ENCODE measurements at places on chromosomes 1 and 21.

DNA sequence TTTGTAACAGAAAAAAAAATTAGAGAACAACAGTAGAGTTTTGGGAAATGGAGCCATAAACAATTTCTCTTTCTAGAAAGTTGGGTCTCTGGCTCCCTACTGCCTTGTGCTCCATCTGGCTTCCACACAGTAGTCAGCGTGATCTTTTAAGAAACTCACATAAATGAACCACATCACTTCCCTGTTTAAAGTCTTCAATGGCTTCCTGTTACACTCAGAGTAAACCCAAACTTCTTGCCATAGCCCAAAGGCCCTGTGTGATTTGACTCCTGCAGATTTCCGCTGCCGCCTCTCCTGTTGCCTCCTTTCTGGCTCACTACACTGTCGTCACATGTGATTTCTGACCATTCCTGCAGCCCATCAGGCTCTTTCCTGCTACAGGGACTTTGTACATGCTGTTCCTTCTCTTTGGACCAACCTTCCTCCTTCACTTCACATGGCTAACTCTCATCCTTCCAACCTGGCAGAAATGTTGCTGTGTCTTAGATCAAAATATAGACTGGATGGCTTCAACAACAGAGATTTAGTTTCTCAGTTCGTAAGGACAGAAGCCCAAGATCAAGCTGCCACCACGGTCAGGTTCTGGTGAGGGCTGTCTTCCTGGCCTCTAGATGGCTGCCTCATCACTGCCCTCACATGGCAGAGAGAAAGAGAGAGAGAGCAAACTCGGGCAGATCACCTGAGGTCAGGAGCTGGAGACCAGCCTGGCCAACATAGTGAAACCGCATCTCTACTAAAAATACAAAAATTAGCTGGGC lies 34.0 kb downstream of the OPRD1 start:
- DNase-seq, result no peak

- no peak for DNase-seq
Observed at GRCh38 chr1:42552636-42553035, 89.5 kb downstream of the CCDC30 start.

DNA sequence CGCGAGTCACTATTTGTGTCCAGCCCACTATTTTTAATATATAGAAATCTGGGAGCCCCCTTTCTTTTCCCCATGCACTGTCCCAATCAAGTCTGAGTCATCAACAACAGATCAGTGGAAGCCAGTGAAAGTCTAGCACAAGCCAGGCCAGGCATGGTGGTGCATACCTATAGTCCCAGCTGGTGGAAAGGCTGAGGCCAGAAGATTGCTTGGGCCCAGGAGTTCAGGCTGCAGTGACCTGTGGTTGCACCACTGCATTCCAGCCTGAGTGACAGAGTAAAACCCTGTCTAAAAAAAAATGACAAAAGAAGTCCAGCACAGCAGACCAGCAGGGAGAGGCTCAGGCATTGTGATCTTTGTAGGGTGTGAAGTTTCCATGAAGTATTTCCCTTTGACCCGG lies 9.0 kb upstream of the RPL5 start:
- no peak for DNase-seq

GRCh38 chr1:1806890-1807289 lies 28.6 kb upstream of the NADK start:
- DNase-seq, result no peak

DNA sequence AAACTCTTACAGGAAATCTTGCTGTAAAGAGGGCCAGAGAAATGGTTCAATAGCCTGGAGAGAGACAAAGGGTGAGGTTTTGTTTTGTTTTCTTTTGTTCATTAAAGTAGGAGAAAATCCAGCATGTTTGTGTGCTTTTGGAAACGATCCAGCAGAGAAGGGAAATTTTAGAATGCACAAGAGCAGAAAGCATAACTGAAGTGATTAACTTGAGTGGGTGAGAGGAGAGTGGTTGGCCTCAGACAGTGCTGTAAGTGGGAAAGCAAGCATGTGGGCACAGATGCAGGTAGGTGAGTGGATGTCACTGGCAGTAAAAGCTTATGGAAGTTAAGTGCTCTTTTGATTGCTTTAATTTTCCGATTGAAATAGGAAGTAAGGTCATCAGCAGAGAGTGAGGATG lies 50.2 kb downstream of the EEIG2 start:
- no peak for DNase-seq

- DNase-seq, result no peak
Observed at GRCh38 chr1:4174291-4175200, 274.5 kb upstream of the C1orf174 start.

GRCh38 chr1:54323324-54323739 lies 82.9 kb downstream of the SSBP3 start:
- no peak for DNase-seq

DNA sequence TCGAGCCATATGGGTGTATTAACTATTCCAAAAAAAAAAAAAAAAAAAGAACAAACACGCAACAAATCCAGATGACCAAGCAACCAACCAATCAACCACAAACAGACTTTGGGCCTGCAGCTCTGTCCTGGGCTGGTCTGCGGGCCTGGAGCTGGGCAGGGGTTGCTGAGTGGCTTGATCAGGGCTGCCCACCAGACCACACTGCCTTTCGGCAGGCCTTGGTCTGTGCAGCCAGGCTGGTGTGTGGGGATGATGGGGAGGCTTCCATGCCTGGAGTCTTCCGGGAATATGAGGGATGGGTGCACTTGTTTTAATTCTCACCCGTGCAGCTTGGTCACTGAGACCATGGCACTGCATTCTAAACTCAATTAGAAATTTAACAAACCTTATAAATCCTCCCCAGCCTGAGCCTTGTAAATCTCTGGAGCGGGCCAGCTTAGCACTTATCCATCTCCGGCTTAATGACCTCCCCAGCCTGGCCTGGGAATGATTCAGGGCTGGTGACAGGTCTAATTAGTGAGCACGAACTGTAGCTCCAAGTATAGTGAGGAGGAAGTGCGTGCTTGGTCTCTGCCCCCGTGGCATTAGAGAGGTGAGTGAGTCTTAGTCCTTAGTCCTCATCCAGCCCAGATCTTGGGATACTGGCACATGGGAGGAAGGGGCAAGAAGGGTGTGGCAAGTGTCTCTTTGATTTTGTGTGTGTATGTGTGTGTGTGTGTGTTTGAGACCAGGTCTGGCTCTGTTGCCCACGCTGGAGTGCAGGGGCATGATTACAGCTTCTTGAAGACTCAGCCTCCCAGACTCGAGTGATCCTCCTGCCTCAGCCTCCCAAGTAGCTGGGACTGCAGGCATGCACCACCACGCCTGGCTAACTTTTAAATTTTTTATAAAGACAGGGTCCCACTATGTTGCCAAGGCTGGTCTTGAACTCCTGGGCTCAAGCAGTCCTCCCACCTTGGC lies 74.6 kb upstream of the CSF3R start:
- no peak for DNase-seq

DNA sequence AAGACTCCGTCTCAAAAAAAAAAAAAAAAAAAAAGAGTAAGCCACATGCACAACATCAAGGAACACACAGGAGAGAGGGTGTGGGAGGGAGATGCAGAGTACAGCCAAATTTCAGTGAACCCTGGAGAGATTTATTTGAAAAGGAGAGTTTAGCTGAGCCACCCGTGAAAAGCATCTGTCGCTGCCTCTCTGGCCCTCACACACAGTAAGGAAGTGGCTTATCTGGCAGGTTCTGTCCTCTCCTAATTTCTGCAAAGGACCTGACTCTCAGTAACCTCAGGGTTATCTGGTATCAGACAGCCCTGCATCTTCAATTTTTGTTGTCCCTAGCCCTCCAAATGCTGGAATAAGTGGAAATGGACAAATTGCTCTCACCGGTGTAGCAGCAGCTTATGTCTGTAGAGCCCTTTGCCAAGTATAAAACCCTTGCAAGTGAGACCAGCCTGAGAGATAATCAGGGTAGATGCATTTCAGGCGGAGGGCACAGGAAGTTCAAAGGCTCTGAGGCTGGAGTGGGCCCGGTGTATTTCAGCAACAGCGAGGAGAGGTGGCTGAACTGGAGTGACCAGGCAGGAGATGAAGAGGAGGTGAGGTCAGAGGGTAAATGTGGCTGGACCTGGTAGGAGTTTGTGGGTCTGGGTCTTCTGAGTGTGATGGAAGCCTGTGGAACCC lies 16.7 kb upstream of the IL10RB start:
- DNase-seq, result no peak

- DNase-seq, result no peak
Observed at GRCh38 chr1:60865166-60865565, 217.2 kb upstream of the NFIA start.

DNA sequence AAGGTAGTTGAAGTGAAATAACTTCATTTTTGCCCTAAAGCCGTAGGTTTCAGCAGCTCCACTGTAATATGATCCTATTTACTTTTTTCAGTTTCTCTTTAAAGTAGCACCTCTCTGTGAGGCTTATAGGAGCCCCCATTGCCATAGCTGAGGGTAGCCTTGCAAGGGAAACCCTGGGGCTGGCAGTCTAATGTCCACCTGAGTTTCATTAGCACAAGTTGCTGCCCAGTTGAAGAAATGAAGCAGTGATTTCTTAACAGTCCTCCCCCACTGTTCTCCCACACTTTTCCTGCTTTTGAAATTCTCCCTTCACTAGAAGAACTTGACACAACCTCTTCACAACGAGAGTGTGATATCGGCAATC lies 1.5 kb downstream of the HMCN1 start:
- no peak for DNase-seq

- no peak for DNase-seq
Observed at GRCh38 chr1:236301958-236302335, 20.2 kb upstream of the ERO1B start.

- DNase-seq, result no peak
Observed at GRCh38 chr21:29092102-29092959, 18.9 kb upstream of the CCT8 start.

GRCh38 chr1:52216907-52217458 lies 75.1 kb downstream of the ZFYVE9 start:
- DNase-seq, result no peak

DNA sequence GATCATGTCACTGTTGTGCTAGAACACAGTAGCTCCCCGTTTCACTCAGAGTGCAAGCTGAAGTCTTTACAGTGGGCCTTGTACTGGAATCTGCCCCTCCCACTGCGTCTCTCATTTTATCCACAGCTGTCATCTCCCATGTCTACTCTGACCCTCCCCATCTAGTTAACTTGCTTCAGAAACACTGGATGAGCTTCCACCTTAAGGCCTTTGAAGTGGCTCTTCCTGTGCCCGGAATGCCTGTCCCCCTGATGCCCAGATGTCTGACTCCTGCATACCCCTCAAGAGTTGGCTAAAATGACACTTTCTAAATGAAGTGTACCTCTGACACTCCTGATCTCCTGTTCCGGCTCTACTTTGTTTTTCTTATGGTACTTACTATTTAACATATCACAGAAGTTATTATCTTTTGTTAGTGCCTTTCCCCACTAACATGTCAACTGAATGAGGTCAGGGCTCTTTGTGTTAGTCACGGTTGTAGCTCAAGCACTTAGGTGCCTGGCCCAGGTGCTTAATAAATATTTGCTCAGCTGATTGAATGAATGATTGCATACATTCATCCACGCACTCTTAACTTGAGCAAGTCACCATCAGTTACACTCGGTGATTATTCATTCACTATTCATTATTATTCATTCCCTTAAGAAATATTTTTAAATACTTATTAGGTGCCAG lies 13.3 kb downstream of the ARV1 start:
- no peak for DNase-seq

GRCh38 chr21:25560271-25560685 lies 47.0 kb downstream of the MRPL39 start:
- DNase-seq, result no peak

GRCh38 chr1:101435831-101436511 lies 199.2 kb downstream of the S1PR1 start:
- DNase-seq, result no peak

GRCh38 chr1:10736634-10737586 lies 59.5 kb downstream of the CASZ1 start:
- no peak for DNase-seq

GRCh38 chr1:64980745-64981600 lies 14.6 kb upstream of the JAK1 start:
- DNase-seq, result peak; percentile 71

DNA sequence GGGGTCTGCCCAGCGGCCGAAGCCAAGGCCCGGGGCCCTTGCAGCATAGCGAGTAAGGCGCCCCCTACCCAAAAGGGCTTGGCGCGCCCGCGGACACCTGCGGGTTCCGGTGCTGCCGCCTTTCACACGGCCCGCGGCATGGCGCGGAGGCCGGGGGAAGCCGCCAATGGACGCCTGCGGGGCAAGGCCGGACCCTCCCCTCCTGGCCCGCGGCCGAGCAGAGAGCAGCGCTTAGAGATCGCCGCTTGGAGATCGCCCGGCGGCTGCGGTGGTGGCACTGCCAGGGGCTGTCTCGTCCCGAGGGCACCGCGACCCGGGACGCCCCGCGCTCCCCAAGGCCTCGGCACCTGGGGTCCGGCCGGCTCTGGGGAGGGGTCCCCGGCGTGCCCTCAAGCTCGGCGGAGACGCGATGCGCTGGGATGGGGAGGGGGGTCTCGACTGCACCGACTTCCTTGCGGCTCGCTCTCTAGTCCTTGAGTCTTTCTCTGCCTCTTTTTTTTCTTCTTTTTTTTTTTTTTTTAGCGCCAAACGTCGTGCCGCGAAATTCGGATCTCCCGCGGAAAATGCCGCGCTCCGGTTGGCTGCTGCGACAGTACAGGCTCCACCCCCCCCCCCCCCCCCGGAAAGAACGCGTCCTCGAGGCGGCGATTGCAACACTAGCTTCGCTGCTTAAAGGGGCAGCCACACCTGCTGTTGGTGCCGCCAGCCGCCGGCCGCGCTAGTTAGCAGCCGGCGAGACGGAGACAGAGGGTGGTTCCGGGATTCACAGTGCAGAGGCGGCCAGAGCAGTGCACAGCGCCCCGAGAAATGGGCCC lies at the start of gene E2F2:
Gene E2F2 (minus strand): TSS at position 487 of the 815 bp plus-strand sequence. CDS start 440 bp downstream, at position 47.
- peak; percentile 57 for DNase-seq

DNA sequence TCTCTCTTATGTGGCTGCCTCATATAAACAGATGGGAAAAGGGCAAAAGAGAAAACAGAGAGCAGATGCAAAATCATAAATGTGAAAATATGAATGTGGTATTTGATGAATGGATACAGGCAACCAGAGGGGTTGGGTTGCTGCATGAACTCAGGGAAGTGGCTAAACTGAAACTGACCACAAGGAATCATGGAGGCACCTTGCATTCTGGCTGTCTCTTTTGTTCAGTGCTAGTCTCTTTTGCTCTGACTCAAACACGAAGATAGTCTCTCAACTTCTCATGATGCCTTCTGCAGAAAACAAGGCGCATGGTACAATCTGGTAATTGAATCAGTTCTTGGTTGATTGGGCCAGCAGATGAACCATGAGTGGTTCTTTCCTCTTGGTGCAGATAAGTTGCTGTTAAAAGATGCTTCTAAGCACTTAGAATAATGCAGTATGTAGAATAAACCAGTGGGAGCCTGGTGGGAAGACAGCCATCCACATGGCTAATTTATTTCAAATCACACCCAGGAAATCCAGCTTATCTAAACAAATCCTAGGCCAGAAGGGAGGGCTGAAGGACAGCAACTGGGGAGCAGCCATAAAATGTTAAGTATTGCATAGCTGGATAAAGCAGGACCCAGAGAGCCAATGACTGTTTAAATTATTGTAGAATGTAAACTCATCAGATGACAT lies 64.2 kb downstream of the HLX start:
- DNase-seq, result no peak

- no peak for DNase-seq
Observed at GRCh38 chr1:169113613-169114119, 7.2 kb downstream of the ATP1B1 start.
